ENCODE measurements at places on chromosomes 7 and 10.

DNA sequence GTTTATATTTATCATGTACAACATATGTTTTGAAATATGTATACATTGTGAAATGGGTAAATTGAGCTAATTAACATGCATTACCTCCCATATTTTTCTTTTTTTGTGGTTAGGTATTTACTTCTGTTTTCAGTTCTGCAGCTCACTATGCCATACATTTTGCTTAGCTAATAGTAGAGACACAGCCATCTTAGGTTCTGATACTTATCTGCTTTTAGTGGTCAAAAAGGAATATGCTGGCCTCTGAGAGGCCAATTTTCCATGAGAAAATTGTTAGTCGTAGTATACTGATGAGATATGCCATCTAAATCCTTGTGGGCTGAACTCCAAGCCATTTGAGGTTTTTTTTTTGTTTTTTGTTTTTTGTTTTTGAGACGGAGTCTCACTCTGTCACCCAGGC lies 31.0 kb downstream of the SGPL1 start:
- ATAC-seq = no peak

DNA sequence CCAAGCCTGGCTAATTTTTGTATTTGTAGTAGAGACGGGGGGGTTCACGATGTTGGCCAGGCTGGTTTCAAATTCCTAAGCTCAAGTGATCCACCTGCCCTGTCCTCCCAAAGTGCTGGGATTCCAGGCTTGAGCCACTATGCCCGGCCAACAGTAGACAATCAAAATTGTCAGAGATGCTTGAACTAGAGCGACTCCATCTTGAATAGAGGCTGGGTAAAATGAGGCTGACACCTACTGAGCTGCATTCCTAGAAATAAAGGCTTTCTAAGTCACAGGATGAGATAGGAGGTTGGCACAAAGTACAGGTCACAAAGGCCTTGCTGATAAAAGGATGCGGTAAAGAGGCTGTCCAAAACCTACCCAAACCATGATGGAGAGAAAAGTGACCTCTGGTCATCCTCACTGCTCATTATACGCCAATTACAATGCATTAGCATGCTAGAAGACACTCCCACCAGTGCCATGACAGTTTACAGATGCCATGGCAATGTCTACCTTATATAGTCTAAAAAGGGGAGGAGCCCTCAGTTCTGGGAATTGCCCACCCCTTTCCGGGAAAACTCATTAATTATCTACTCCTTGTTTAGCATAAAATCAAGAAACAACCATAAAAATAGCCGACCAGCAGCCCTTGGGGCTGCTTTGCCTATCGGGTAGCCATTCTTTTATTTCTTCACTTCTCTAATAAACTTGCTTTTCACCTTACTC lies 134.5 kb downstream of the BAMBI start:
- no peak for ATAC-seq

DNA sequence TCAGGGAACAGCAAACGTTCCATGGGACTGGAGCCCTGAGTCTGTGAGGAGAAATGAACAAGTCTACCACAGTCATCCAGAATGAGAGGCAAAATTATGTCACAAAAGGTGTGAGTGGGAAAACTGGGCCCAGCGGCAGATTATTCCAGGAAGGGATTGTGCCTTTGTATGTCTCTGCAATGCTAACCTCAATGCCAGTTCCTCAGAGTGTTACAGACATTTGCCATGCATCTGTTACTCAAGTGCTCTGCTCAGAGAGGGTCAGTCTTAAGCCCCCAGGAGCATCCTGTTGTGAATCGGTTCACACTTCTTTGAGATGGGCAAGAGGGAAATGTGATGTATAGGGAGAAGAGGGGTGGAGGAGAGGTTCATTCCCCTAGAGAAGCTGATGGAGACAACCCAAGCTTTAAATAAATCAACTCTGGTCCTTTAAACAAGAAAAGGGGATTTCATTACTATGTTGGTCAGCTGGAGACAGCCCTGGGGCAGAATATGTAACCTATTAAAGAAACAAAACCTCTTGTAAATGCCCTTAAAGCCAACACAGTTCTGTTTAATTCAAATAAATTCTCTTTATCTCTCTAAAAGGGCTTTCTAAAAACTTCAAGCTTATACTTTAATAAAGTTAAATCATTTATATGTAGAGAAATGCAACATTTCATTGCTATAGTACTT lies 85.9 kb upstream of the GRB10 start:
- no peak for ATAC-seq

- no peak for ATAC-seq
Observed at GRCh38 chr10:120039826-120040225, 147.3 kb downstream of the SEC23IP start.

GRCh38 chr10:75646218-75646915 lies 214.9 kb downstream of the LRMDA start:
- ATAC-seq = no peak

- no peak for ATAC-seq
Observed at GRCh38 chr10:109846832-109847231, 76.5 kb downstream of the XPNPEP1 start.

GRCh38 chr10:94192974-94193373 lies 169.8 kb downstream of the NOC3L start:
- no peak for ATAC-seq

DNA sequence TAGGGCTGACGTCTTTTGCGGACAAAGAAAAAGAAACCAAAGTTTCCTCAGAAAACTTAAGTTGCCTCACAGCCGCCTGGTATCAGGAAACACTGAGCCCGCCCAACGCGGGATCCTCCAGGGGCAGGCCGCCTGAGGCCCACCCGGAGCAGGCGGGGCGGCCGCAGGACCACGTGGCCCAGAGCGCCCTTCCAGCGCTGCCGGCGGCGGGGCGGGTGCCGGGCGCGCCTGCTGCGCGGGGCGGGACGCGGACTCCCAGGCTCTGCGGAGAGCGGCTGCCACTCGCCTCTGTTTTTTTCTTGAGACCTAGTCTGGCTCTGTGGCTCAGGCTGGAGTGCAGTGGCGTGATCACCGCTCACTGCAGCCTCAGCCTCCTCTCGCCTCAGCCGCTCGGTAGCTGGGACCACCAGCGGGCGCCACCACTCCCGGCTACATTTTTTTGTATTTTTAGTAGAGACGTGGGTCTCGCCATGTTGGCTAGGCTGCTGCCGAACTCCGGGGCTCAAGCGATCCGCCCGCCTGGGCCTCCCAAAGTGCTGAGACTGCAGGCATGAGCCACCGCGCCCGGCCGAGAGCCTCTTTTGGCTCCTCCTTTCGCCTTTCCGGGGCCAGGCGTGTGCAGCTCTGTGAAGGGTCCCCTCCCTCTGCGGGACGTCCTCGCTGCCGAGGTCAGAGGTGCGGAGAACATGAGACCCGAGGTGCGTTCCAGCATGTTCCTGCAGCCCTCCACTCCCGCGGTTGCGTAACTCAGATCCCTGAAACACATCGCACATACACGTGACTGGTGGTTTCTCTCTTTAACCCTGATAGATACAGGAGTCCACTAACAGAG lies 11.6 kb upstream of the HNRNPF start:
- peak; percentile 99 for ATAC-seq

DNA sequence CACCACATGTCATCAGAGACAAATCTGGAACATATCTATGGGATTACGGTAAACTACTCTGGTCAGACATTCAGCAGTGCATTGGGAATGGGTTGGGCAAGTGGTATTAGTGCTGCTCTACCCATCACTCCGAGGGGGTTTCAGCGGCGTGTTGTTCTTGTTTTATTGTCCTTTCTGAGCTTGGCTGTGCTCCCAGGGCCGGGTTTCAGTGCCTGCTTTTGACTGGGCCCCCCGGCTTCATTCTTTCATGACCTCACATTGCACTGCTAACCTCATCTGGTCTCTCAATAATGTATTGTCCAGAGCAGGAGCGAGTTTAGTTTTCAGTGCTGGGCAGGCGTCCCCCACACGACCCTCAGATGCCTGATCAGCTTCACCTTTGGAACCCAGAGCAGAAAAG lies 364.6 kb downstream of the PAXIP1 start:
- ATAC-seq = no peak

- no peak for ATAC-seq
Observed at GRCh38 chr7:158109364-158110033, 478.1 kb downstream of the PTPRN2 start.

DNA sequence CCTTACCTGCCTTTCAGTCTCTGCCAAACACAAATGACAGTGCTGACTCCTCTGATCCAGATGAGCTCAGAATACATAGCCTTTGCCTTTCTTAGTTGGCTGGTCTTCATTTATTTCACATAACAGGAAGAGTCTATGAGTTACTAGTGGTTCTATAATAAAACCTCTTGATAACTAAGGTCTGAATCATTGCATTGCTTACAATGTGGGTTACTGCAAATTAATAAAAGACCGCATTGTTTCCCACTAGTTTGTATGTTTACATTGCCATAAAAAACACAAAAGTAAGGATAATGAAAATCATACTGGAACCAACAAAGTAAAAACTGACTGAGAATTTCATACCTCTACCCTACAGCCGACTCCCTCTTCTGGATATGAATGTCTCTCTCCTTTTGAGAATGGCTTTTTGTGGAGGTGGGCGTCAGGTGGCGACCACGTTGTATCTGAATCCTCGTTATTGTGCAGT lies 62.0 kb upstream of the AKR1E2 start:
- no peak for ATAC-seq

- ATAC-seq = no peak
Observed at GRCh38 chr10:94607111-94607510, 61.5 kb downstream of the HELLS start.

GRCh38 chr7:2582006-2582735 lies 23.4 kb downstream of the IQCE start:
- peak; percentile 12 for ATAC-seq

GRCh38 chr10:18136073-18136791 lies 4.0 kb upstream of the CACNB2 start:
- ATAC-seq = peak; percentile 54

DNA sequence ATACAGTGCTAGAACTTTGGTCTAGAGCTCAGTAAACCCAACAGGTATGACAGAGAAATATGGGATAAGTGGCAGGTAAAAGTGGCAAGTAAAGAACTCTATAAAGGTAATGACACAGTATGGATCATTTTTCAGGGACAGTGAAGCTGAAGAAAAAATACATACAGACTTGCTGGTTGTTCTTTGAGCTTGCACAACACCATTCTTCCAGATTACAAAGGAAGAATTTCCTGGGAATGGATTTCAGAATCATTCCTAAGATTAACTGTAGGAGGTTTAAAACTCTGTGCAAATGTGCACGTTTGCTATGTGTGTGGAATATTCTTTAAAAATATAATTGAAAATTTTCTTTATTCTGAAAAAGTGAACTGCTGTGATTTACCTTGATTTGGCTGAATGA lies 36.0 kb downstream of the PHF14 start:
- ATAC-seq = no peak

DNA sequence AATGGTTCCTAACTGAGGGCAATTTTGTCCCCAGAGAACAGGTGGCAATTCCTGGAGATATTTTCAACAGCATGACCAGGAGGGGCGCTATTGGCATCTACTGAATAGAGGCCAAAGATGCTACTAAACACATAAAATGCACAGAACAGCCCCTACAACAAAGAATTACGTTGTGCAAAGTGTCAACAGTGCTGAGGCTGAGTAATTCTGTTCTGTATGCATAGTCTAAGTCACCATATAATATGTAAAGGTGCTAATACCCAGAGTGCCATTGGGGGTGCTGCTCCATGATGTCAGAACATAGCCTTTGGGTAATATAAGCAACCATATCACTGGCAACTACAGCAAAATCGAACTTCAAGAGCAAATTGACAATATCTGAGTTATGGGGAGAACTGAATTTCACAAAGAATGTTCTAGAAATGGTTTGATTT lies 213.3 kb upstream of the PHYHIPL start:
- no peak for ATAC-seq

DNA sequence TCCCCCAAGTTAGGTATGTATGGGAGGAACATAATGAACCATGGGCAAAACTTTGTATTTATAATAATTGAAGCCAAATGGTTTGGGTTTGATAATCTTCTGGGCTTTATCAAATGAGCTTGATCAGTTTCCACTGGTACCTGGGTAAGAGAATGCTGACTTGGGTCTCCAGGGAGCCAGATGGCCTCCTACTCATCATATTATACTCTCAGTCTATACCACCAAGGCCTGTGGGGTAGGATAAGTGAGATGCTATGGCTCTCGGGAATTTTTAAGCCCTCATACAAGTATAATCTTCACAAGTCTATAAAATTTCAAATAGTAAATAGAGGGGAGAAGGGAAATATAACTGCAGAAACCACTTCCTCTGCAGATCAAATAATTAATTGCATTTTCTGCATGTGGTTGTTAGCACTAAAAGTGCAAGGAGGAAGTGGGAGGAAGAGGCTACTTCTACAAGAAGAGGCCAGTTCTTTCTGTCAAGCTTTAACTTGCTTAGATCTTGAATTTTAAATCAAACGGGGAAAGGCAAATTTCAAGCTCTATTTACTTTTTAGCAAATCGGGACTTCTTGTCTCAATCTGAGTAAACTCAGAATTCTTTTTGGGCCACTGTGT lies 349.0 kb downstream of the SORCS1 start:
- no peak for ATAC-seq

- no peak for ATAC-seq
Observed at GRCh38 chr7:44667190-44667589, 60.8 kb downstream of the OGDH start.

DNA sequence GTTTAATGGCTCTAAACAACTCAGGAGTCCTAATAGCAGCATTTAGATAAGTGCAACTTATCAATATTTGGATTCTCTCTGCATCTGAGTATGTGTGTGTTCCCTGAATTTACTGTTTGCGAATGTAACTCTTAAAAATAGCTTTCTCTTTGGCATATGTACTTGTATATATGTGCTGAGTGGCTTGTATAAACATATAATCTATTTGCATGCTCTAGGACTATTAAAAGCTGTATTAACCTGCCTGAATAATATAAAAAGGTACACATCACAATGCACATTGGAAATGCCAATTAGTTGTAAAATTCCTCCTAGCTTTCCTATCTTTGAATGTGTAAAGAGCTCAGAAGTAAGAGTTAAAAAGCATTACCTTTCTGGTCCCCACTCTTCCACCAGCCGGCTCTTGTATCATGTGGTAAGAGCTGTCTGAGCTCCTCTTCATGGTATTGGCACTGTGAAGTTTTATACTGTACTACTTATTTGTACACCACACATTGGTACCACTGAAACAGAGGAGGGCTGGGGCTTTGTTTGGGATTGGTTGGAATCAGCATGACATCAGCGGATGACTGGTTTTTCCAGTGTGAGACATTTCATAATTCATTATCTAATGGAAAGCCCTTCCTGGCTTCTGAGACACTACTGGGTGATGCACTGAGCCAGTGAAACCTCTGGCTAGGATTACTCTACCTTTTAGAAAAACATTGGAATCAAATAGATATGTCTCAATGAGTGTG lies at the start of gene INHBA:
Gene INHBA (minus strand): TSS at position 456 of the 737 bp plus-strand sequence. CDS start 2,716 bp downstream, outside the sequence.
- no peak for ATAC-seq

GRCh38 chr7:1619152-1620079 lies 49.6 kb upstream of the PSMG3 start:
- no peak for ATAC-seq

- ATAC-seq = peak; percentile 50
Observed at GRCh38 chr10:119139464-119140067, 25.9 kb downstream of the SFXN4 start.

- peak; percentile 65 for ATAC-seq
Observed at GRCh38 chr7:139108266-139109187, 993 bp downstream of the ZC3HAV1 start.
